ENCODE measurements at places on chromosomes 2 and 18. TPM values are rescaled to one million over a fixed set of nuclear protein-coding genes. Genes with fewer than 3 reads are reported as not detected.

GRCh38 chr2:239459606-239460005, 58.8 kb upstream of the HDAC4 start:
- H3K4me1 ChIP-seq: no peaks in the 10 kb centered on the region
- H3K27me3 ChIP-seq: no peaks in the 10 kb centered on the region
- H3K4me3 ChIP-seq: no peak overlapping the region
- no peaks in the 10 kb centered on the region for H3K36me3 ChIP-seq

DNA sequence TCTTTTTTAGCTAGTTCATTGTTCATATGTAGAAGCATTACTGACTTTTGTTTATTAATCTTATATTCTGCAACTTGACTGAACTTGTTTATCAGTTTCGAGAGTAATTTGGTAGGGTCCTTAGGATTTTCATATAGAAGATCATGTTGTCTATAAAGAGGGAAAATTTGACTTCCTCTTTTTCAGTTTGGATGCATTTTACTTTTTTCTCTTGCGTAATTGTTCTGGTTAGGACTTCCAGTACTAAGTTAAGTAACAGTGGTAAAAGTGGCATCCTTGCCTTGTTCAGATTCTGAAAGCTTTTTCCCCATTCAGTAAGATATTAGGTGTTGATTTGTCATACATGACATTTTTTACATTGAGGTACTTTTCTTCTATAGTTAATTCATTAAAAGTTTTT, 726.0 kb downstream of the KCNJ3 start:
- no peaks in the 10 kb centered on the region for H3K27me3 ChIP-seq
- no peak overlapping the region for H3K4me3 ChIP-seq
- H3K4me1 ChIP-seq: no peaks in the 10 kb centered on the region
- DNase-seq: no peak
- no peaks in the 10 kb centered on the region for H3K36me3 ChIP-seq
- no peak overlapping the region for H3K27ac ChIP-seq

DNA sequence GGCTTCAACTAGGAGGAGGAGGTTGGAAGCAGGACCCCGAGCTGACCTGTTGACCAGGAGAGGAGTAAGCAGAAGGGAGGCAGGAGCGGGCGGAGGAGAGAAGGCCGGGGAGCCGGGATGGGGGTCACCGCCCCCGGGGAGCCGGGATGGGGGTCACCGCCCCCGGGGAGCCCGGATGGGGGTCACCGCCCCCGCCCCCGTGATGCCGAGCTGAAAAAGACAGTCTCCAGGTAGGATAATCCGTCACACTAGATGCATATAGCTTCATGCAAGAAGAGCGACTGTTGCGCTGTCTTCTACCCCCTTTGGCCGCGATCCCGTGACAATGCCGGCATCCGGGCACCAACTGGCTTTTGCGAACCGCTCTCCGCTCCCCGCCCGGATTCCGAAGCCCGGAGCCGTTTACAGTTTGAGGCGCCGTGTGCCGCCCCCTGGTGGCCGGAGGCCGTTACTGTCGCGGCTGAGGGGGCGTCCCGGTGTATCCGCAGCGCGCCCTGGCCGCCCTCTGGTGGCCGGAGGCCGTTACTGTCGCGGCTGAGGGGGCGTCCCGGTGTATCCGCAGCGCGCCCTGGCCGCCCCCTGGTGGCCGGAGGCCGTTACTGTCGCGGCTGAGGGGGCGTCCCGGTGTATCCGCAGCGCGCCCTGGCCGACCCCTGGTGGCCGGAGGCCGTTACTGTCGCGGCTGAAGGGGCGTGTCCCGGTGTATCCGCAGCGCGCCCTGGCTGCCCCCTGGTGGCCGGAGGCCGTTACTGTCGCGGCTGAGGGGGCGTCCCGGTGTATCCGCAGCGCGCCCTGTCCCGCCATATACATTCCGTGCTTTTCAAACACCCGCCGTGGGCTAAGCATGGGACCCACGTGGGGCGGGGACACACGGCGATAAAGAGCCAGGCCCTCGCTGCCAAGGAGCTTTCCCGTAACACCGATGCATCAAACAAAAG, 89.6 kb downstream of the ACTR3 start:
- no peaks in the 10 kb centered on the region for H3K36me3 ChIP-seq
- no peak for DNase-seq
- H3K27me3 ChIP-seq: no peaks in the 10 kb centered on the region
- no peaks in the 10 kb centered on the region for H3K4me1 ChIP-seq
- H3K4me3 ChIP-seq: no peak overlapping the region

DNA sequence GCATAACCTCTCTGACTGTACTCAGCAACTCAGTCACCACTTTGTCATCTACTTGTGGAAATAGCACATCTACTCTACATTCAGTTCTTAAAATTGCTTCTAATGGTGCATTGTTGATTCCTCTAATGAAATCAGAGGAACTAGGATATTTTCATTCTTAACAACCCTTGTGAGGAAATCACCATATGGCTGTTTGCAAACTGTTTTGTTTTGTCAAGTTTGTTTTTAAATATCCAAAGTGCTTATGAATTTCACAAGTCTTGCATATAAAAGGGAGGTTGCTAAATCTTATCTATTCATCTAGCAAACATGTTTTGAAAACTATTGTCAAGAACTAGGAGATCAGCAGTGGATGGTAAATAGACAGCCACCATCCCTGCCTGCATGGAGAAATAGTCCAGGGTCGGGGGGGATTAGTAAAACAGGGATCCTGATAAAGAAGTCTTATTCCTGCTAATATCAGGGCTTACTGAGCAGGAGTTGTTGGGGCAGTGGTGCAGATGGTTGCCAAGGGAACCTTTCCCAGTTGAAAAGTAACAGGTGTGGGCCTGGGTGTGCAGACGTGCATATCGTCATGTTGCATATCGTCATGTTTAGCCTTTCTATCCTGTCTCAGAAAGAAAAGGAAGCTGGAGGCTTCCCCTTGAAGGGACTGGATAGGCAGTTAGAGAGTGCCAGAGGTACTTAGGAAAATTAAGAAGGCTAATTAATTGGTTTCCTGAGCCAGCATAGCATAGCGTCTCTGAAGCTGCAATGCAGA, 7.5 kb upstream of the MYO3B start:
- H3K4me3 ChIP-seq: no peak overlapping the region
- peaks cover 7% of the 10 kb centered on the region for H3K4me1 ChIP-seq
- no peaks in the 10 kb centered on the region for H3K36me3 ChIP-seq

Gene PDE1A
- 0.06 TPM for total RNA-seq

Gene HOXD4
- not detected for total RNA-seq
